ENCODE measurements at places on chromosomes 4 and X. TPM values are rescaled to one million over a fixed set of nuclear protein-coding genes. Genes with fewer than 3 reads are reported as not detected.

SYNPO2 gene
- total RNA-seq, result 2.0 TPM

SYTL4 gene
- total RNA-seq, result 3.1 TPM

SSX4 gene
- total RNA-seq, result not detected

IQCM gene
- total RNA-seq, result not detected

TXK gene
- total RNA-seq, result 0.17 TPM

KIF4A gene
- total RNA-seq, result 1.3 TPM

DIPK2B gene
- total RNA-seq, result 0.15 TPM

Measured in smooth muscle cell of trachea (primary cell).